ENCODE measurements at places on chromosomes 16 and 17. TPM values are rescaled to one million over a fixed set of nuclear protein-coding genes. Genes with fewer than 3 reads are reported as not detected.

The TNFRSF17 gene
- total RNA-seq: 0.28 TPM

The GPR142 gene
- total RNA-seq: not detected

The CHST4 gene
- total RNA-seq: not detected

The DPEP1 gene
- total RNA-seq: not detected

The GLTPD2 gene
- total RNA-seq: not detected

The TMEM88 gene
- total RNA-seq: 1.1 TPM

The C16orf54 gene
- not detected for total RNA-seq

The KRT33B gene
- total RNA-seq: 1.9 TPM

The CALB2 gene
- total RNA-seq: not detected

DNA sequence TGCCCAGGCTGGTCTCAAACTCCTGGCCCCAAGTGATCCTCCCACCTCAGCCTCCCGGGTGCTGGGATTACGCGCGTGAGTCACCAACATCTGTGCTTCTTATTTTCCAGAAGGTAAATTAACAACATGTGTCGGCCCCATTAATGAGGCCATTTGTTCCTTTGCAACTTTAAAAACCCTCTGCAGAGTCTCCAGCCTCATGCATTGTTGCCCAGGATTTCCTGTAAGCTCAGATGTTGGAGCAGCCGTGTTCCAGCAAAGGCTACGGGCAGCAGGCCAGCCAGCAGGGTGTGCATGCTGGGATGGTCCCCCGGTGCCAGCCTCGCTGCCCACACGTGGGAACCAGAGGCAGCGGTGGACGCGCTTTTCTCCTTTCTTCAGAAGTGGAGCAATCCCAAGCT lies 19.1 kb upstream of the HEXD start:
- no peaks in the 10 kb centered on the region for H3K36me3 ChIP-seq
- DNase-seq: peak; percentile 52
- peaks cover 28% of the 10 kb centered on the region for H3K4me1 ChIP-seq
- H3K27ac ChIP-seq: 0 out of 2 replicates have a peak overlapping the region, but pooled peaks have one; percentile 33
- peaks cover 1% of the 10 kb centered on the region for H3K27me3 ChIP-seq
- H3K4me3 ChIP-seq: no peak overlapping the region

DNA sequence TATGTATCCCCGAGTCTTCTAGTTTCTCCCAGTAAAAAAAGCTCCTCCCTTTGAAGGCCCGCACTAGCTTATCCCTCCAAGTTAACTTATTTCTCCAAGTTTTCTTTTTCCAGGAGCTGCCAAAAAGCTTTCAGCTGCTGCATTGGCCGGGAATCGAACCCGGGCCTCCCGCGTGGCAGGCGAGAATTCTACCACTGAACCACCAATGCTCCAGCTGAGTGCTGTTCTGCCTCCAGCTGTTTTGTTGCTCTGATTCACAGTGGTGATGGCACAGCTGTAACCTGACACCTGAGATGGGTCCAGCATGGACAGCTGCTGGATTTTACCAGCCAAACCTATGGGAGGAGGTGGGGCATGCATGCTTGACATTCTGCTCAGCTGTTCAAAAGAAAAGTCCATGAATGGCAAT lies 22.1 kb downstream of the VAC14 start:
- peaks cover 8% of the 10 kb centered on the region for H3K27me3 ChIP-seq
- peak overlapping the region; percentile 68 for H3K27ac ChIP-seq
- peak; percentile 89 for DNase-seq
- H3K4me3 ChIP-seq: peak overlapping the region; percentile 45

DNA sequence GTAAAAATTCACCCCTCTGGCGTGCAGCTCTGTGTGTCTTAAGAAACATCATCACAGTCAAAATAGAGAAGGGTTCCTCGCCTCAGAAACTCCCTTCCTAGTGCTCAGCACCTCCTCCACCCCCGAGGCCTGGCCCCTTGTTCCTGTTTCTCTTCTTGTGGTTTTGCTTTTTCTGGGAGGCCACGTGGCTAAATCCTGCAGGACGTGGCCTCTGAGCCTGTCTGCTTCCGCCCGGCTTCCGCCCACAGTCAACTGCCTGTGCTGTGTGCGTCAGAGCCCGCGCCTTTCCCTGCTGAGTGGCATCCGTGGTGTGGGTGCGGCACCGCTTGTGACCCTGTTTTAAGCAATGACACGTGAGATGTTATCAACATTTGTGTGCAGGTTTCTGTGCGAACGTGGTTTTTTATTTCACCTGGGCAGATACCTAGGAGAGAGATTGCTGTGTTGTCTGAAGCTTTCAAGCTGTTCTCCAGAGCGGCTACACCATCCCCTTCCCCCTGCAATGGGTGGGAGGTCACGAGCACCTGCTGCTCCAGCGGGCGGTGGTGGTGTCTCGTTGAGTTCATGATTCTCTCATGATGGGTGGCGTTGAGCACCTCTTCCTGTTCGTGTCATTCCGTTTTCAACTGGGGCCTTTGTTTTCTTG lies 21.7 kb downstream of the ACSF3 start:
- DNase-seq: no peak
- H3K4me1 ChIP-seq: peaks cover 12% of the 10 kb centered on the region
- H3K27me3 ChIP-seq: peaks cover 2% of the 10 kb centered on the region
- H3K27ac ChIP-seq: no peak overlapping the region
- peaks cover 10% of the 10 kb centered on the region for H3K36me3 ChIP-seq

- H3K27ac ChIP-seq: peak overlapping the region; percentile 88
- no peak for DNase-seq
- H3K4me3 ChIP-seq: peak overlapping the region; percentile 94
- H3K36me3 ChIP-seq: peaks cover 12% of the 10 kb centered on the region
- peaks cover 2% of the 10 kb centered on the region for H3K27me3 ChIP-seq
Measured at GRCh38 chr17:50147841-50148225, 2.6 kb downstream of the PPP1R9B start.

DNA sequence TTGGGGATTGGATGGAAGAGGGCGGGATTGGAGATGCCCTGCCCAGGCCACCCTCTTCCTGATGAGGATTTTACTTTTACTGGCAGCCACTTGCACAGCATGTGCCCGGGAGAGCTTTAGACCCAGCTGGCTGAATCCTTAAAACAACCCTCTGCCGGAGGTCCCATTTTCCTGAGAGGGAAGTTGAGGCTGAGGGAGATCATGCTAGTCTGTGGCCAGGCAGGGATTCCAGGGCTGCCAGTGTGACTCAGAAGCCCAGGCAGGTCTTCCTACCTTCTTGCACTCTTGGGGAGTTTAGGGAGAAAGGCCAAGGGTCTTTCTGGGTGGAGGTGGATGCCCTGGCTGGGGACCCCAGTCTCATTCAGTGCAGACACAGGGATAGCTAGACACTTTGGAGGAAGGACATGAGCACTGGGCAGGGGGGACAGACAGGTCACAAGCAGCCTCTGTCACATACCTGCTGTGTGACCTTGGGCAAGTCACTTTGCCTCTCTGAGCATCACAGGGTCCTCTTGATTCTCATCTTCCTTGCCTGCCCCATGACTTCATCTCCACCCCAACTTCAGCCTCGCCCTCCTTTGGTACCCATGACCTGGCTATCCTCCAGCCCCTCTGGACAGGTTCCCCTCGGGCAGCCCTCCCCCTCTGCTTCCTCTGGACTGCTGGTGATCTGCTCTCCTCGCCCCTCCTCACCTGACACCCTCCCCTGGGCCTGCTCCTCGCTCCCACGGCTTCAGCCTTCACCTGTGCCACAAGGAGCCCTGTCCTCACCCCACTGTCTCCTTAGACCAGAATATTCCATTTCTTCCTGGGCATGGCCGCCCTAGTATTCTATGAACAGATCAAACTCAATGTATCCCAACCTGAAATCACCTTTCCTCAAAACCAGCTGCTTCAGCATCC lies 11.3 kb upstream of the DCAF7 start:
- no peak overlapping the region for H3K27ac ChIP-seq
- no peak overlapping the region for H3K4me3 ChIP-seq
- no peaks in the 10 kb centered on the region for H3K36me3 ChIP-seq
- DNase-seq: no peak
- H3K4me1 ChIP-seq: no peaks in the 10 kb centered on the region

DNA sequence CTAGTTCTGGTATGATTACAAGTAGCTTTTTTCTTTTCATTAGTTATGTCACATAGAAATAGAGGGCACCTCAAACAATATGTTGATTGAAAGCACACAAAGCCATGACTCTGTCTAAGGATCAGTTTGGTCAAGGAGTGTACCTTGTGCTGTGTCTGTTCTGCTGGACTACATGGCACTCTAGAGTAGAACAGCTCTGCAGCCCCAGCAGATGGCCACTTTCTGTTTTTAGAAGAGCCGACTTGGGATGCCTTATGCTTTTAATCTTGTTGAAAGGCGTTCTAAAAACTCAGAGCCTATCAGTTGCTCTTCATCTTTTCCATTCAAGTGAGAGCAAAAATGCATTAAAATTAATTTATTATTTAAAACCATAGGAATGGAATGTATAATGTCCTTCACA lies 49.3 kb upstream of the CA10 start:
- no peaks in the 10 kb centered on the region for H3K36me3 ChIP-seq
- no peak overlapping the region for H3K4me3 ChIP-seq
- DNase-seq: no peak
- no peak overlapping the region for H3K27ac ChIP-seq
- H3K4me1 ChIP-seq: no peaks in the 10 kb centered on the region

DNA sequence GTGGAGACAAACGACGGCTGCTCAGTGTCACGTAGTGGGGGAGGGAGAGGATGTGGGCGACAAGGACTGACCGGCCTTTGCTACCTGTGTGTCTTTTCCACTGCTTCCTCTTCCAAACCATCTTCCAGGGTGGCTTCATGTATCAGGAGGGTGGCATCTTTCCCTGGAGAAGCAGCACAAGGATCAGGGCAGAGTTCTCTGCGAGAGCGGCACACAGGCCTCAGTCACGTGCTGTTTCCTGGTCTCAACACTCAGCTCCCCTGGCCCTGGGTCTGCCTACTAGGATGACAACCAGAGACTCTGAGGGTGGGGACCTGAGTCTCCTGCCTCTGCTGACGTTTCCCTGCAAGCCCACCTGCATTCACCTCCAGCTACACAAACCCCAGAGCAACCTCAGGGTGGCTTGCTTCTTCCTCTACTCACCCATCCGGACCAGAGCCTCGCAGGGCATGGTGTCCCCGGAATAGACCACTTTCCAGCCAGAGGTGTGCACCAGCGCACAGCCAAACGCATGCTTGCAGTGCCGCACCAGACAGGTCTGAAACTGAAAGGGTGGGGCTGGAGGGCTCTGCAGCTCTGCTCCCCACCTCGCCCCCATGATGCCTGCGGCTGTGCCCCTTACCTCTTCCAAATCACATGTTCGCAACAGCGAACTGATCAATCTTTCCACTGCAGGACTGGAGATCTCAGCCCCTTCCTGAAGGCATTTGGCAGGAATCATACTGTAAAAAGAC lies 23.3 kb downstream of the ELAC2 start:
- DNase-seq: no peak
- H3K27me3 ChIP-seq: peaks cover 6% of the 10 kb centered on the region
- H3K27ac ChIP-seq: no peak overlapping the region
- H3K4me1 ChIP-seq: no peaks in the 10 kb centered on the region
- peaks cover 34% of the 10 kb centered on the region for H3K36me3 ChIP-seq

- H3K27ac ChIP-seq: no peak overlapping the region
- no peak for DNase-seq
- no peaks in the 10 kb centered on the region for H3K4me1 ChIP-seq
Measured at GRCh38 chr16:49598383-49599170, 225.0 kb downstream of the C16orf78 start.

DNA sequence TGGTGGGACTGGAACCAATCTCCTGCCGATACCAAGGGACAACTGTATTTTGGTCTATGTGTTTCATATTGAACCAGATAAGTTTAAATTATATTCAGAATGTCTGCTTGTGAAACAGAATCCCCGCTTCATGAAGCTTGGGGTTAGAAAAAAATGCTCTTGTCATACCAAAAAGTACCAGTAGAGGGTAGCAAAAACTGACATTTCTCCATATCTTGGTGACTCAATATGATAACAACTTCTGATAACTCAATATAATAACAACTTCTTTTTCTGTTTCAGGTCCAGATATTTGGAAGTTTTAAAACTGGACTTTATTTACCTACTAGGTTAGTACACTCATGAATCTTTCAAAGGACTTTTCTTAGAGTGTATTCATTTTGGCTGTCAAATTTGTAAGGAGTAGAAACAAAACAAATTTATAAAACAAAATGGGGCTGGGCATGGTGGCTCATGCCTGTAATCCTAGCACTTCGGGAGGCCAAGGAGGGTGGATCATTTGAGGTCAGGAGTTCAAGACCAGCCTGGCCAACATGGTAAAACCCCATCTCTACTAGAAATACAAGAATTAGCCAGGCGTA lies 52.3 kb upstream of the ADCY7 start:
- peak; percentile 44 for DNase-seq
- H3K27me3 ChIP-seq: no peaks in the 10 kb centered on the region
- no peak overlapping the region for H3K4me3 ChIP-seq
- H3K4me1 ChIP-seq: peaks cover 43% of the 10 kb centered on the region
- peaks cover 5% of the 10 kb centered on the region for H3K36me3 ChIP-seq

GRCh38 chr17:71970312-71970711 lies 150.5 kb upstream of the SOX9 start:
- peaks cover 4% of the 10 kb centered on the region for H3K27me3 ChIP-seq
- no peak overlapping the region for H3K4me3 ChIP-seq
- peaks cover 11% of the 10 kb centered on the region for H3K4me1 ChIP-seq

- no peaks in the 10 kb centered on the region for H3K36me3 ChIP-seq
- no peak overlapping the region for H3K4me3 ChIP-seq
- DNase-seq: no peak
- no peak overlapping the region for H3K27ac ChIP-seq
- H3K4me1 ChIP-seq: peaks cover 9% of the 10 kb centered on the region
Measured at GRCh38 chr17:74604761-74605160, 12.7 kb upstream of the CD300LD start.

- peak overlapping the region; percentile 76 for H3K4me3 ChIP-seq
- DNase-seq: no peak
- H3K4me1 ChIP-seq: peaks cover 12% of the 10 kb centered on the region
Measured at GRCh38 chr17:39953471-39953888, 9.3 kb upstream of the GSDMA start.

DNA sequence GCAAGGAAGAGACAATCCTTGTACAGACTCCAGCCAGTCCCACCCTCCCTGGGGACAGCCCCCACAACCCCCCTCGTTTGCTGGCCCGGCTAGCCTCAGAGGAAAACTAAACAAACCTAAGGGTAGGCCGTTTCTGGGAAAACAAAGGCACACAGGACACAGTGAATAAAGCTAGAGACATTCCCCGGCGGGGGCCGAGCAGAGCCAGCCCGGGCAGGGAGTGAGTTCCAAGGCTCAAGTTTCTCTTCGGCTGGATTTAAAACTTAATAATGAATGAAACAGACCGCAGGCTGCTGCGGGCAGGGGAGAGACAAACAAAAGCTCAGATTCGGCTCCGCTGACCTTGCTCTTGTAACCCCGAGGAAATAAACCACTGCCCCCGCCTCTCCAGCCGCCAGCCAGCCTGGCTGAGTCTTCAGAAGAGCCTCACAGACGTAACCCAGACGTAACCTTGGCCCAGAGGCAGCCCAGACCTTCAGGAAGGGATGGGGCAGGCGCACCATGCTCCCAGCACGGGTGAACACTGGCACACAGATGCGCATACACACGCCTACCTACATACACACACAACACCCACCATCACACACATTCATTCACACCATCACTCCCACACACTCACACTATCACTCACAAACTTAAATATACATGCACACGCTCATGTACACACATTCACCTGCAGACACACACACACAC lies 216.0 kb downstream of the ZNF423 start:
- H3K27ac ChIP-seq: no peak overlapping the region
- H3K4me1 ChIP-seq: peaks cover 13% of the 10 kb centered on the region
- no peak for DNase-seq

Measured in HFFc6 (cell line).